ENCODE measurements at places on chromosomes 16 and 17.

DNA sequence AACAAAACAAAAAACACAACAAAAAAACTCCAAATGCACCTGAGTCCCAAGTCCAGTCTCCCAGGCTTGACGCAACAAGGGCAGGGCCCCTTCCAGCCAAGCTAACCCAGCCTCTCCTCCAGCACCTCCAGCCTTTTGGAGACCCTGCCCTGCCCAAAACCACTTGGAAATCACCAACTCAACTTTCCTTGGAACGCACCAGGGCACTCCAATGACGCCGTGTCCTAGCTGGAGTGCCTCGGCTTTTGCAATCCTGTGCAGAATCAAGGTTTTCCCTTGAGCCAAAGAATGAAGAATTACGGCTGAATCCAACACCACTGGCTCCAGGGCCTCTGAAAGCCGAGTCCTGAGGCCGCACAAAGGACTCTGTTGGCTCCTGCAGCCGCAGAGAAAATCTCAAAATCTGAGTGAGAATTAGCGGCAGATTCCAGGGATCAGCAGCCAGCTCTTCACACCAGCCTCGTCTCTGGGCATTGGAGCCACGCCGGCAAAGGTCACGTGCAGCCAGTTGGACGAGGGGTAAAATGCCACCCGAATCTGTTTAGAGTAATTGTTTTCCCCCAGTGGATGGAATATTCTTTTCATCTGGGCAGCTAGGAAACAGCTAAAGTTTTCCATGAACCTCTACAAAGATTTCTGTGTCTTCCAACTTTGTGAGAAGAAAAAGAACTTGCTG, 9.7 kb upstream of the BAIAP2 start:
- DNase-seq, result no peak

DNA sequence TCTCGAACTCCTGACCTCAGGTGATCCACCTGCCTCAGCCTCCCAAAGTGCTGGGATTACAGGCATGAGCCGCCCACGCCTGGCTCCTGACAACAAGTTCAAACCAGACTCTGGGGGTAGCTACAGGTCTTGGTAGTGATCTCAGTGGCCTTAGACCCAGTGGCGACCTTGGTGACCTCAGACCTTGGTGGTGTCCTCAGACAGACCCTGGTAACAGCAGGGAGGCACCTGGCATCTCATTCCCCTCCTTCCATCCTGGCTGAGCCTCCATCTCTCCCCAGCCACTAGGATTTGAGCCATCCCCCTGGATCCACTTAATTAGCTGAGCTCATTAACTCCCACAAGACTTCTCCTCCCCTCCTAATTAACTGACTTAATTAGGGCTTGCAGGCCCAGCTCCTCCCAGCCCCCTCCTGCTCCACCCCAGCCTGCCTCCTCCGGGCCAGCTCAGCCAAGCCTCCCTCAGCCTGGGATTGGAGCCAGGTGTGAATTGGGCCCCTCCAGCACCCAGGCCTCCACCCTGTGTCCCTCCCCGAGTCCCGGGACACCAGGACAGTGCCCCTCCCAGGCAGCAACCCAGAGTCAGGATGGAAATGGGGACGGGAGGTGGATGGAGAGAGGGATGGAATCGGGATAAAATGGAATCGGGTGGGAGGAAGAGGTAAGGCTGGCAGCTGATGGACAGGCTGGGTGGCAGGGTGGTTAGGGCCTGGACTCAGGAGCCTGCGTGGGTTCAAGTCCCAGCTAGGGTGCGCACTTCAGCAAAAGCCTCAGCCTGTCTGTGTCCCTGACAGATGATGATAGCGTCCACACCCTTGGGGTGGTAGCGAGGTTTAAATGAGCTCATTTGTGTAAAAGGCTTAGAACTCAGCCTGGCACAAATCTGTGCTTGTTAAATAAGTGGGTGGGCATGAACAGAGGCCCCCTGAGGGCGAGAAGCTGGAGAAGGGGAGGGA, 11.2 kb upstream of the SBK1 start:
- DNase-seq, result no peak

GRCh38 chr16:1176280-1176897, 23.5 kb downstream of the CACNA1H start:
- DNase-seq, result no peak

GRCh38 chr17:43907998-43908721, 824 bp upstream of the MPP2 start:
- no peak for DNase-seq

DNA sequence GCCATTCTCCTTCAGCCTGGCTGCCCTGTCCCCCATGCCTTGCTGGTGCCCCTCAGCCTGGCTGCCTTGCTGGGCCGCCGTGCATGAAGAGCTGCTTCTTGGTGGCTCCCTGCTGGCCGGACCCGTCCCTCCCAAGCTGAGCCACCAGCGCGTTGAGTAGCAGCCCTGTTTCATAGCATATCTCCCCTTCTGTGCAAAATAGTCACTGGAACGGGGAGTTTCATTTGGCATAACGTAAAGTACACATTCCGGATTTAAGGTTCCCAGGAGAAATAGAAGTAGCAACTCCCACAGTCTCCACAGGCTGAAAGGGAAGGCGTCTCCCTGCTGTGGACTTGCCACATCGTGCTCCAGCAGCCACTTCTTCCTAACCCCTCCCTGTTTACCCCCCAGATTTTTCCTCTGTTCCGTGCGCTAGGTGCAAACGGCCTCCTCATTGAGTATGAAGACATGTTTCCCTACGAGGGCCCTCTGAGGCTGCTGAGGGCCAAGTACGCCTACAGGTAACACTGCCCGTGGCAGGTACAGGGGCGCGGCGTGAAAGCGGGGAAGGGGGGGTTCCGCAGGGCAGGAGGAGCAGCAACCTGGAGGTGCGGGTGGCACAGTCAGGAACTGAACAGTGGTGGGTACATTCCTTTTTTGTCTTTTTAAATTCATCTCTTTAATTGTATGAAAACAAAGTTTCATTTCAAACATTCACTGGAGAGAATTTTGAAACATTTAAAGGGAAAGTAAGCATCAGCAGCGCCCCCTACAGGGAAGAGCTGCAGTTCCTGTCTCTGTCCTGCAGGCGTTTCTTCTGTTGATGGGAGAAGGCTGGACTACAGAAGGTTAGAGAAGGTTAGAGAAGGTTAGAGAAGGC, 5.8 kb upstream of the OGFOD3 start:
- no peak for DNase-seq

- DNase-seq, result no peak
These were observed 7.1 kb downstream of the SOX8 start for GRCh38 chr16:988471-989353.

DNA sequence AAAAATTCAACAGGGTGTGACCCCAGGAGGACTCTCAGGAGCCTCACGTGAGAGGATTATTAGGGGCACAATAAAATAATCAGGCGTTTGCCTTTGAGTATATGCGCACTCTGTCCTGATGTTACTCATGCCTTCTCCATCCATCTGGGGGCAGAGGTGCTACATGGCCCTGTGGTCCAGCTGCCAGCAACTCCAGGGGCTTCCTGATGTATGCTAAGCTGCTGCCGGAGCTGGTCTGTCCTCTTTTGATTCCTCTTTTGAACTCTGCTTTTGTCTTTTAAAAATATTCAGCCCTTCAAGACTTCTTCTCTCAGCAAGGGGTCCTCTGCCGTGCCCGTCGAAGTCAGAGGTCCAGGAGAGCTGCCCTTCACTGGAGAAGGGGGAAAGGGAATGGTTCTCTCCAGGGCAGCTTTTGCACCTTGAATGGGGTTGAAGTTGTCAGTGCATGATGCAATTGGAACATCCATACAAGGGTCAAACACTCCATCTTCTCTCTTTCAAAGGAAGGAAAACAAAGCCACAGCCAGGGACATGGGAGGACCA, 431.4 kb downstream of the SHISA9 start:
- no peak for DNase-seq

DNA sequence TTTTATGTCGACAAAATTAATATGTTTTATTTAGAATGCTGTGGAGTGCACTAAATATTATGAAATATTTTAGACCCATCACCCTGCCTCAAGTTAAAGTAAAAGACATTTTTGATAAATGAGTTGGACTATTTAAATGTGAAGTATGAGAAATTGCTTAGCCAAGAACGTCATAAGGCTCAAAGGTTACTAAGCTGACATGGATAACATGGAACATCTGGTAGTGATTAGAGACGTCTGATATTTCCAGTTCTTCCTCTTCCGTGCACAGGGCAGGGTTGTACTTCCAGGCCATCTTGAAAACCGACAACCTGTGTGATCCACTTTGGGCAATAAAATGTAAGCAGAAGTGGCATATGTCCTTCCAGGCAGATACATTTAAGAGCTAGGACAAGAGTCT, 7.2 kb upstream of the CCL8 start:
- DNase-seq, result no peak

GRCh38 chr17:11241611-11242226, 706 bp downstream of the SHISA6 start:
- no peak for DNase-seq

Data from NCI-H1417 treated with DMSO at 0.1 percent for 48 hours (cell line).